ENCODE measurements at places on chromosomes 3 and 15.

- no peak for DNase-seq
Observed at GRCh38 chr3:154060238-154061000, 60.8 kb upstream of the ARHGEF26 start.

DNA sequence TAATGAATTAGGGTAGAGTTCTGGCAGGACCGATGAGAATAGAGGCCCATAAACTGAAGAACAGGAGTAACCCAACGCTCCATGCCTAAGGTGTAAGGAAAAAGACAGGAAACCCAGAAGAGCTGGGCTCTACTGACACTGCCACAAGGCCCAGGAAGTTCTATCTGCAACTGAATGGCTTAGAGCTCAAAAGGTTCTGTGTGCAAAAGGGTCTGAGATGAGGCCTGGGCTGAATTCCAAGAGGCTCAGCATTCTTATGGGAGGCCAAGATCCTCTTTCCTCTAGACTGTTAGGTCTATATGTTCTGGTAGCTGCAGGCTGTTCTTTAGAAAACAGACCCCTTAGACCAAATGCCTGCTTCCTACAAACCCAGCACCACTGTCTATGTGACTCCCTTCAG is 30.5 kb upstream of the PRSS50 start:
- no peak for DNase-seq

DNA sequence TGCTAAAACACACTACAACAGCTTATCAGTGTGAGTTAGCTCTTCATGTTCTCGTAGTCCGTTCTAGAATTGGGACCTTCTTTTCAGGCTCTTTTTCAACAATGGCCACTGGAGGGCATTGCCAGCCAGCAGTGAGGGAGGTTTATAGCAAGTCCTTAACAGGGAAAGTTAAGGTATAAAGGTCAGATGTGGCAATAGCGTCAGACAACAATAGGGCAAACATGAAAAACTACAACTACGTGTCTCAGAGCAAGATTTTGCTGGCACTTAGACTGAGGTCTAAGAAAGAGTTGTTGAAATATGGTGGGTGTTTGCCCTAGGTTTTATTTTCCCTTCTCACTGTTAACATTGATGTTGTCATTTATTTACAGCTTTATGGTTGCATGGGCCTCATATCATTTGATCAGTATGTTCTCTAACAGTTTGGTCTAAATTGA is 161.4 kb downstream of the GMNC start:
- DNase-seq, result no peak

- DNase-seq, result no peak
Observed at GRCh38 chr3:181292984-181293383, 303.4 kb upstream of the DNAJC19 start.

DNA sequence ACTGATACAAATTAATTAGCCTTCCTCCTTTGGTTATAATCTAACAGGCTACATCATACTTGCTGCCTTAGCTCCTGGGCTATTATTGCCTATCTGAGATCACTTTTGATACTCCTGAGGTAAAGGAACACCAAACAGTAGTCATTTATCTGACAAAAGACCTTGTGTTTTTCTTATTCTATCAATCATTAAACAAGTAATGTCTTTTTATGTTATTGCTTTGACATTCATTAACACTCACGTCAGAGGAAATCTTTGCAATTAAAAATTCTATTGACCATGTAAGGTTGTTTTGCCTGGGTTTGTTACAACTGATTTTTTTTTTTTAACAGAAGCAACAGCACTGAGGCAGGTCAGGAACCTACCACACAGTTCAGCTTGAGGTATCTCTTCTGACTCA is 366.3 kb downstream of the MECOM start:
- no peak for DNase-seq

- no peak for DNase-seq
Observed at GRCh38 chr3:15287565-15288330, 44.6 kb downstream of the SH3BP5 start.

GRCh38 chr3:189778340-189778950 is 147.3 kb downstream of the TP63 start:
- no peak for DNase-seq

GRCh38 chr3:98655666-98656065 is 62.3 kb upstream of the CPOX start:
- DNase-seq, result no peak
